ENCODE measurements at places on chromosomes 3 and 15. TPM values are rescaled to one million over a fixed set of nuclear protein-coding genes. Genes with fewer than 3 reads are reported as not detected.
A peak's percentile ranks its signal among the peaks of the same experiment; 100 is the strongest.

DNA sequence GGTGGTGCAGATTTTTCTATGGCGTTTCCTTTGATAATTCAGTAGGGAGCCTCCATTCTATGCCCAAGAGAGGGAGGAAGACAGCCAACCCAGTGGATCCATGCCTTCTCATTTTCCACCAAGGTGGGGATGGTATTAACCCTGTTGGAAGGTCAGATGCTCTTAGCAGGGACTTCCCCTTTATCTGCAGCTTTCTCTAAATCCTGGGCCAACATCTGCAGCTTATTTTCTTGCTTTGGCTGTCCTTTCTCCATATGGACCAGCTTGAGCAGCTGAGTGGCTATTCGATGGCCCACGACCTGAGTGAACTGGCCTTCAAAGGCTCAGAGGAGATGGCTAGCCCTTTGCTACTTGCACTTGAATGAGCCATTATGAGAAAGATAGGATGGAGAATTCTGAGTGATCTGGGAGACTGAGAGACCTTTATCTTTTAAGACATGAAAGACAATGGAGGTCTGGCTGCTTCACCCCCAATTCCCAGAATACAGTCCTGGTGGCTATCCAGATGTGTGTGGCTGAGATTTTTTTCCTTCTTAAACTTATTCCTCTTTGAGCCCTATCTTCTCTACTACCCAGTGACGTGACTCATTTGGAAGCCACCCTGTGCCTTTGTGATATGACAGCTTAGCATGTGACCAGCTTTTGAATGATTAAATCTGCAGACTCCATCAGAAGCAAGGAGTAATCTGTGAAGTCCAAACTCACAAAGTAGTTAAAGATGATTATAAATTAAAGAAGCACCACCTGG is 39.6 kb upstream of the TRAK1 start:
- peak; percentile 20 for DNase-seq

- DNase-seq: no peak
These were observed 2.5 kb upstream of the TBC1D21 start for GRCh38 chr15:73870700-73871408.

- DNase-seq: peak; percentile 80
These were observed 1.1 kb downstream of the FBN1 start for GRCh38 chr15:48644467-48644826.

GRCh38 chr3:157347577-157348303 is 88.9 kb upstream of the PTX3 start:
- DNase-seq: no peak

- DNase-seq: no peak
These were observed 34.2 kb downstream of the KAT2B start for GRCh38 chr3:20074226-20075063.

DNA sequence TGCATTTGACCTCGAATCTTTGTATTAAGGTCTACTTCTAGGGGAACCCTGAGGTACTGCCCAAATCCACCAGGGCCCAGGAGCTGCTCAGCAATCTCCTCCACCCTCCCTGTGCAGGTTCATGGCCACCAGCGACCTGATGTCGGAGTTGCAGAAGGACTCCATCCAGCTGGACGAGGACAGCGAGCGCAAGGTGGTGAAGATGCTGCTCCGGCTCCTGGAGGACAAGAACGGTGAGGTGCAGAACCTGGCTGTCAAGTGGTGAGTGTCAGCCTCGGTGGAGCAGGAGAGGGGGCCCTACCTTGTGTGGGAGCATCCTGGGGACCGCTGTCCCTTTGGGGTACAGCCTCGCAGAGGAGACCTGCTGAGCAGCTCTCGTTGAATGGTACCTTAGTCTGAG is 6.9 kb downstream of the CAND2 start:
- DNase-seq: no peak

TRH gene
- total RNA-seq: not detected

GRIP2 gene
- 1.7 TPM for total RNA-seq

IGF1R gene
- 71.9 TPM for total RNA-seq
